Hypothalamus (tissue), 51 donors: ENCODE measurements at places on chromosomes 4 and X.
A peak's percentile ranks its signal among the peaks of the same experiment; 100 is the strongest.

- DNase-seq, result no peak
Measured at GRCh38 chr4:150248181-150248580, 169.9 kb downstream of the DCLK2 start.

- DNase-seq, result no peak
Measured at GRCh38 chr4:148170408-148171365, 271.5 kb downstream of the NR3C2 start.

- no peak for DNase-seq
Measured at GRCh38 chr4:82398263-82398662, 24.5 kb upstream of the HNRNPD start.

DNA sequence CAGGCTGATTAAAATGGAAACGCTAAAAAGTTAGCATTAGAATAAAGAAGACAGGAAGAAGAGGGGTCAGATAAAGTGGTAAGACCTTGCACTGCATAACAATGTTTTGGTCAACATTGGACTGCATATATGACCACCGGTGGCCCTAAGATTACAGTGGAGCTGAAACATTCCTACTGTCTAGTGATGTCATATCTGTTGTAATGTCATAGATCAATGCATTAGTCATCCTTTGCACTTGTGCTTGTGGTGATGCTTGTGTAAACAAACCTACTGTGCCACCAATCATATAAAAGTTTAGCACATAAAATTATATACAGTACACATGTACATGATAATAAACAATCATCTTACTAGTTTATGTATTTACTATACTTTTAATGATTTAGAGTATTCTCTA, 73.0 kb downstream of the TMEM165 start:
- DNase-seq, result no peak

DNA sequence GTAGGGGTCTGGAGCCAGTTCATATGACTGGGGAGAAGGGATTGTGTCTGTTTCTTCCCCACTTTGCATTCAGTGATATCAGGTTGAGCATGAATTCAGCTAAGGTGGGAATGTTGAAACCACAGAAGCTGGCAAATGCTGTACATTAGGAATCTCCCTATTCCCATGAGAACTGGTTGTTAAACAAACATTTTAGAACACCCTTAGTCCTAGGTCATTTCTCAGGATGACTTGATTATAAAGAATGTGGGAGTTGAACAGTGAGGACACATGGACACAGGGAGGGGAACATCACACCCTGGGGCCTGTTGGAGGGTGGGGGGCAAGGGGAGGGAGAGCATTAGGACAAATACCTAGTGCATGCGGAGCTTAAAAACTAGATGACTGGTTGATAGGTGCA, 62.6 kb upstream of the LIMCH1 start:
- DNase-seq, result no peak

GRCh38 chr4:56655209-56655626, 25.9 kb downstream of the HOPX start:
- no peak for DNase-seq

DNA sequence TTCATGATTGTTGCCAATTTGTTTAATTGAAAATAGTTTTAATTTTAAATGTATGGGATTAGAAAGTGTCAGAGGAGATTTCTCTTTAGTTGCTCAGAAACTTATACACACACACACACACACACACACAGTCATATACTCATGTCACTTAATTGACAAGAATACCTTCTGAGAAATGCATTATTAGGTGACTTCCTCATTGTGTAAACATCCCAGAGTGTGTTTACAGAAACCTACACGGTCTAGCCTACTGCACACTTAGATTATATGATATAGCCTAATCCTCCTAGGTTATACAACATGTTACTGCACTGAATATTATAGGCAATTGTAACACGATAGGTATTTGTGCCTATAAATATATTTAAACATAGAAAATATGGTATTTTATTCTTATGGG, 1327.4 kb downstream of the FSTL5 start:
- DNase-seq, result no peak

- DNase-seq, result no peak
Measured at GRCh38 chr4:80790152-80790551, 240.4 kb upstream of the BMP3 start.

DNA sequence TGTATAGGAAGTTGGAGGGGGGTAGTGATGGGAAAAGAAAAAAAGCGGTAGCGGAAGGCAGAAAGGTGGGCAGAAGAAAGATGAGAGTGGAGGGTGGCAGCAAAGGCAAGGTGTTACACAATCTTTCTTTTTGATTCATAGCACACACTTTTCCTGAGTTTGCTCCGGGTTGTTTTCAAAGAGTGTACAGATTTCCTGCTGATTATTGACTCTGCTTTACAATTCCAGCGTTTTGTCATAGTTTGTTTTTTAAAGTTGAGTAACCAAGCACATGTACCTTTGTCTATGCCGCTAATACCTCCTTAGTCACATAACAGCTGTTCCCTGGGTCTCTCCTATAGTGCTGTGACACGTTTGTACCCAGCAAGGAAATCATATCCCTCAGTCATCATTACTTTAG, 50.3 kb downstream of the AGA start:
- DNase-seq, result no peak

GRCh38 chr4:131721883-131722282, 1427.2 kb upstream of the PCDH10 start:
- DNase-seq, result no peak

GRCh38 chr4:185134307-185134869, 8.7 kb upstream of the SLC25A4 start:
- DNase-seq, result no peak

DNA sequence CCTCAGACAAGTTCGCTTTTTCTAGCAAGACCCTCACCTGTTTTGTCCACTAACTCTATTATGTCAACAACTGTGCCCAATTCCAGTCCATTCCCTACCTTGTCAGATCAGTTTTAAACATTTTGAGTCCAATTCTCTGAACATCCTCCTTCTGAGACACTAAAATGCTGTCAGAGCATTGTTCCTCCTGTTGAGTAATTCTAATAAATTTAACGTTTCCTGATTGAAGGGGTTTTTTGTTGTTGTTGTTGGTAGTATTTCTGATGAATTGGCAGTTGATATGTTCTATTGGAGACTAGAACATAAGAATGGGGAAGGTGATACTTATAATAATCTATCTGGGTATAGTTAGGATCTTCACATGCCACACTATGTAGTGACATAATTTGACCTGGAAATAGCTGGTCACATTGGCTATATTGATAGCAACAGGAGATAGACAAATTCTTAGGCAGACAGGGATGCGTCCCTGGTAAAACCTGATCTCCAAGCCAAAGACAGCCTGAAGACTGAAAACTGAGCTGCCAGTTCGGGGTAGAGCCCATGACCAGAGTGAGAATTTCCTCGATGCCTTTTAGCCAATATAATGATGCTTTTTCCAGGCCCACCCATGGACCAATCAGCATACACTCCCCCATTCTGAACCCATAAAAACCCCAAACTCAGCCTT, 12.4 kb upstream of the CXCL2 start:
- DNase-seq, result no peak

GRCh38 chr4:1960170-1960825, 48.5 kb downstream of the NELFA start:
- DNase-seq, result no peak

- DNase-seq, result no peak
Measured at GRCh38 chrX:122703762-122704161, 480.3 kb upstream of the GRIA3 start.

DNA sequence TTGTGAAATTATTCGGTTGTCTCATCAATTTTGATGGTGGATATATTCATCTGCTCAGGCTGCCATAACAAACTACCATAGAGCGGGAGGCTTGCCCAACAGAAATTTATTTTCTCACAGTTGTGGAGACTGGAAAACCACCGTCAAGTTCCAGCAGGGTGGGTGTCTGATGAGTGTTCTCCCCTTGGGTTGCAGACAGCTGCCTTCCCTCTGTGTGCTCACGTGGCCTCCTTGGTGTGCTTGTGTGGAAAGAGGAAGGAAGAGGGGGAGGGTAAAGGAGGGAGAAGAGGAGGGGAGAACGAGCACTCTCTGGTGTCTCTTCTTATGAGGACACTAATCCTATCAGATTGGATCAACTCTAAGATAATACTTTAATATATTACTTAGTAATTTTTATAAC, 123.8 kb upstream of the TEX13D start:
- DNase-seq, result peak; percentile 0

- no peak for DNase-seq
Measured at GRCh38 chr4:185999207-185999606, 69.7 kb upstream of the TLR3 start.

GRCh38 chr4:99403380-99404184, 31.6 kb downstream of the ADH7 start:
- no peak for DNase-seq

- DNase-seq, result peak; percentile 29
Measured at GRCh38 chrX:108736509-108737479, at the start of gene IRS4. IRS4 (minus strand) TSS chrX:108736563.

DNA sequence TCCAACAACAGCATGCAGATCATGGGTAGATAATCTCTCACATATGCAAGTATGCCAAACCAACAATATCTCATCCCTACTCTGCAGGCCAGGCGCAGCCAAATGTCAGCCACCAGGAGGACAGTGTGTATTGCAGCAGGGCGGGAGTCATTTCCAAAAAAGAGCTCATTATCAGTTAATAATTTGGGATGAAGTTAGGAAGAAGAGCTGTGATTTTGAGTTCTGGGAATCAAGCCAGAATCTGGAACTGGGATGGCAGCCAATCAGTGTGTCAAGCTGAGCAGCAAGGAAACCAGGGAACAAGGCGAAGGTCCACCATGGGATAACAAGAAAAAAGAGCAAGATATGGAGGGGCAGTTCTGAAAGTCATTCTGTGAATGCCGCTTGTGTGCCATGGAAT, 88.2 kb upstream of the CAMK2D start:
- no peak for DNase-seq

- peak; percentile 43 for DNase-seq
Measured at GRCh38 chr4:184648313-184649025, 778 bp downstream of the CASP3 start.

DNA sequence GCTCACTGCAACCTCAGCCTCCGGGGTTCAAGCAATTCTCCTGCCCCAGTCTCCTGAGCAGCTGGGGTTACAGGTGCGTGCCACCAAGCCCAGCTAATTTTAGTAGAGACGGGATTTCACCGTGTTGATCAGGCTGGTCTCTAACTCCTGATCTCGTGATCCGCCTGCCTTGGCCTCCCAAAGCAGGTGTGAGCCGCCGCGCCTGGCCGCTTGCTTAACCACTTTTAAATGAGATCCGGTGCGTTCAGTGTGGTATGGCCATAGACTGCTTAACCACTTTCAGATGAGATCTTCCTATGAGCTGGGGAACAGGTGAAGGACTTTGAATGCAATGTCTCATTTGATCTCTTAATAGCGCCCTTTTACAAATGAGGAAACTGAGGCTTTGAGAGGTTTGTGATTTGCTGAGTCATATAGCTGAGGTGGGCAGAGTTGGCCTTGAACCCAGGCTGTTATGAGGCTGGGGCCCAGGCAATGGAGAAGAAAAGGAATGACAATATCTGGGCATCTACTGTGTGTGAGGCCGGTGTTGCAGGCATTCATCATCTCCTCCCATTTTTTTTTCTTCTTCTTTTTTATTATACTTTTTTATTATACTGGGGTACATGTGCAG, 41.9 kb upstream of the NSG1 start:
- DNase-seq, result no peak

DNA sequence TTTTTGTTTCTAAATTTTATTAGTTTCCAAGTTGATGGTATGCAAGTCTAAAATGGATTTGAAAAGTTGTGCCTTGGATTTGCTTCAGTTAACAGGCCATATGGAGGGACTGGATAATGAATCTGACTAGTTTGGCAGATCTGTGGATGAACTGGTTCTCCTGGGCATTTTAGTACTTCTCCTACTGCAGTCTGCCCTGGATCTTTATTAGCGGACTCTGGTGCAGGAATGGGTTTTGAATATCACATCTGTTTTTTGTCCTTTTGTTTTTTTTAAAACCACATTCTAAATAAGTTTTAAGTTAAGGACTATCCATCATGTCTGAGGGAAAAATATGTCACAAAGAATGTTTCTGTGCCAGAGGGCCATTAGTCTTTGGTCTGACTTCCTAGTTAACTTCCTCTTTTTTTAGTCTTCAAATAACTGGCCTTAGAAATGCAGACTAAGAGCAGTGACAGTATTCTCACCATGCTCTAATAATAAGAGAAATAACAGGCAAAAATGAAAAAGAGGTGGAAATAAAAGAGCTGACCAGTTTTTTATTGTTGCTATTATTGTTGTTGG, 13.9 kb upstream of the DCK start:
- no peak for DNase-seq

DNA sequence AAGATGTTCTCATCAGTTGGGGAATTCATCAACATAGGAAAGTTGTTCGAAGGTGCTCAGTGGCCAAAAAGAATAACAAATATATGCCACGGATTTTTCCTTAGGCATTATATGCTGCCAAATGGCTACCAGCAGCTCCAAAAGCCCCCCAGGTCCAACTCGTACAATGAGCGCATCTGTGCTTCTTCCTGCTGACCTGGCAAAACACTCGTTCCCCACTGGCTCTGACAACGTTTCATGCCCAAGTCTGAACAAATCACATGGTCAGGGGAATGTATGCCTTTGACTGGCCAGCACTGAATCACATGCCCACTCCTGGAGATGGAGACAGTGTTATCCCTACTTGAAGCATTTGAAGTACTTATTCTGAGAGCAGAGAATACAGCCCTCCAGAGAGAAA, 59.9 kb upstream of the SPP1 start:
- no peak for DNase-seq

- no peak for DNase-seq
Measured at GRCh38 chr4:36402008-36402758, 120.8 kb downstream of the DTHD1 start.
